ENCODE measurements at places on chromosomes 2 and 18.

DNA sequence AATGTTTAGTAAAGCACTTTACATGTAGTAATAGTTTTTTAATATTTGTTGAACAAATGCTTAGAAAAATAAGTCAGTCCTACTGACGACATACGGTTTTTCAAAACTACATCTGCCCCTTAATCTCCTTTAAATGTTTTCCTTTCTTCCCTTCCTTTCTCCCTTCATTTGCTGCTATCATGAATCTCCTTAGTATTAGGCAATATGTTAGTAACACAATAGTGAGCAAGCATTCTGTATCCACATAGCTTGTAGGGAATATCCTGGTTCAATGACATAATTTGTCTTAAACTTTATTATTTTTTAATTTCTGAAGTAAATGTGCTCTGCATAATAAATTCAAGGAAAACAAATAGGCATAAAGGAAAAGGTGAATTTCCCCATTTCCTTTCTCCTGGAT, 79.1 kb downstream of the ACSL3 start:
- DNase-seq = no peak

GRCh38 chr2:242047963-242048362, 178.4 kb downstream of the RTP5 start:
- DNase-seq = no peak

GRCh38 chr2:166643980-166644379, 149.9 kb upstream of the SCN7A start:
- no peak for DNase-seq

GRCh38 chr2:106068451-106068850, 125.7 kb downstream of the UXS1 start:
- DNase-seq = no peak

DNA sequence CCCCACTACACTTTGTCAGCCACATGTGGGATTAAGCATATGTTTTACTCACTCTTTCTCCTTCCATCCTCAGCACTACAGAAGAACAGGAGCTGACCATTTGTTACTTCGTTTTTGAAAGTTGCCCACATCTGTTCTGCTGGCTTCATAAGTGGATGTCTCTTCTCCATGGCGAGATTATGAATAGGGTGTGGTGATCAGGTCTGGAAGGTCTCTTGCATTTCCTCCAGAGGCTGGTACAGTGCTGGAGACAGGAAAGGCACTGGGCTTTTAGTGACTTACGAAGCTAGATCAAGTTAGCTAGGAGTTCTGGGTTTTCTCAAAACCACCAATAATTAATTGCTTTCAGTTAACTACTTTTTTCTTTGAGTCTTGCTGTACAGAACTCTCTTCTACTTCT, 136.5 kb downstream of the AQP4 start:
- no peak for DNase-seq

- DNase-seq = no peak
Observed at GRCh38 chr2:42147641-42148274, 21.4 kb upstream of the EML4 start.

GRCh38 chr18:35376742-35377695, at the start of gene ZNF396:
TSS of gene ZNF396 (minus strand) at chr18:35377337. CDS start at chr18:35374292, 3,045 bp downstream.
- peak; percentile 49 for DNase-seq

DNA sequence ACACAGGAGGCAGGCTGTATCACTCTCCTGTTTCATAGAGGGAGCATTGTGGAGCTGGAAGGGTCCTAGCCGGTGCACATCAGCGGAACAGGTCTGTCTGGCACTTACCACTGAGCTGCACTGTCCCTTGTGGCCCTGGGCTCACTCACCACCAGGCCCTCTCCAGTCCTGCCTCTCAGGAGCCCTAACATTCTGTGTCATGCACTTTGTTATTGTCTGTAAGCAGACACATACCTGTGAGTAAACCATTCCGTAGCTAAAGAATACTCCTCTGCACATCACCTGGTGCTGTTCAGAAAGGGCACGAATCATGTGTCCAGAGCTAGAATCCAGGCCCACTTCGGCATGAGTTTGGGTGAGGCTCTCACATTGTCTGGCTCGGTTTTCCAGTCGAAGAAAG, 93.6 kb downstream of the CRIM1 start:
- no peak for DNase-seq

DNA sequence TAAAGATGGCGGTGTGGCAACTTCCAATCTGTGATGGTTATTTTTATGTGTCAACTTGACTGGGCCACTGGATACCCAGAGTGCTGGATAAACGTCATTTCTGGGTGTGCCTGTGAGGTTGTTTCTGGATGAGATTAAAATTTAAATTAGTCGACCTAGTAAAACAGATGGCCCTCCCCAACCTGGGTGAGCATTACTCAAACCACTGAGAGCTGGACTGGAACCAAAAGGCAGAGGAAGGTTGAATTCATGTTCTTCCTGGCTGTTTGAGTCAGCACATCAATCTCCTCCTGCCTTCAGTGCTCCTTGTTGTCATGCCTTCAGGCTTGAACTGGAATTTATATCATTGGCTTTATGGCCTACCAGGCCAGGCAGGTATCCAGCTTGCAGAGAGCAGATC, 190.8 kb upstream of the RGPD4 start:
- DNase-seq = no peak

GRCh38 chr2:118668431-118669424, 178.7 kb downstream of the EN1 start:
- no peak for DNase-seq

- no peak for DNase-seq
Observed at GRCh38 chr2:189574793-189575475, 5.7 kb downstream of the SLC40A1 start.

- DNase-seq = peak; percentile 9
Observed at GRCh38 chr2:12856934-12857601, 140.3 kb downstream of the TRIB2 start.

DNA sequence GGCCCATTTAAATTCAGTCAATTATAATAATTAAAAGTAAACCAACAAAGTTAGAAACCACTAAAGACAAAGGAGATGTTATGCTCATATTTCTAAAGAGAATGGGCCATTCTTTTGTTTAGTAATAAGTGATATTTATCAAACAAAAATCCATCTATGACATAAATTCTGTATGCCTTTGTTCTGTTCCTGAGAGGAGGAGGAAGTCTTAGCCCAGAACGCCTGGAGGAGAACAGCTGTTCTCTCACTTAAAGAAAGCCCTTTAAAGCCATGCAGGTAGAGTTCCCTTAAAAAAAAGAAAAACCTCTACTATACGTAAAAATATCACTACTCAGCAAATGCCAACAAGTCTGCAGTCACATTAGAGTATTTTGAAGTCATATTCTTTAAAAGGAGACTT, 15.5 kb downstream of the LAMA1 start:
- no peak for DNase-seq

DNA sequence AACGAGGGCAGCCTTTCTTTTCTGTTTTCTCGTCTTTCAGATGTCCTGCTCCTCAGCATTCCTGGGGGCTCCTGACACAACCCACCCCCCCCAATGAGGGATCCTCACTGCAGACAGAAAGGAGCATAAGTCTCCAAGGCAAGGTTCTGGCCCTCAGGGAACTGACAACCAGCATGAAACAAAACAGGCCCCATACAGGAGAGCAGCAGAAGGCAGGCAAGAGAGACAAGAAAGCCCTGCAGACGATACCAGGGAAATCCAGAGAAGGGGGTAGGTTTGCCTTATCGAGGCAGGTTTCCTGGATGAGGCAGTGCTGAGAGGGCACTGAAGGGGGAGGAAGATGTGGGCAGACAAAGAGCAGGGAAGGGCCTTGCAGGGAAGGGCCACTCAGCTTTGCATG, 103.9 kb upstream of the EPAS1 start:
- DNase-seq = no peak

- no peak for DNase-seq
Observed at GRCh38 chr2:124081154-124081716, 56.1 kb downstream of the CNTNAP5 start.

DNA sequence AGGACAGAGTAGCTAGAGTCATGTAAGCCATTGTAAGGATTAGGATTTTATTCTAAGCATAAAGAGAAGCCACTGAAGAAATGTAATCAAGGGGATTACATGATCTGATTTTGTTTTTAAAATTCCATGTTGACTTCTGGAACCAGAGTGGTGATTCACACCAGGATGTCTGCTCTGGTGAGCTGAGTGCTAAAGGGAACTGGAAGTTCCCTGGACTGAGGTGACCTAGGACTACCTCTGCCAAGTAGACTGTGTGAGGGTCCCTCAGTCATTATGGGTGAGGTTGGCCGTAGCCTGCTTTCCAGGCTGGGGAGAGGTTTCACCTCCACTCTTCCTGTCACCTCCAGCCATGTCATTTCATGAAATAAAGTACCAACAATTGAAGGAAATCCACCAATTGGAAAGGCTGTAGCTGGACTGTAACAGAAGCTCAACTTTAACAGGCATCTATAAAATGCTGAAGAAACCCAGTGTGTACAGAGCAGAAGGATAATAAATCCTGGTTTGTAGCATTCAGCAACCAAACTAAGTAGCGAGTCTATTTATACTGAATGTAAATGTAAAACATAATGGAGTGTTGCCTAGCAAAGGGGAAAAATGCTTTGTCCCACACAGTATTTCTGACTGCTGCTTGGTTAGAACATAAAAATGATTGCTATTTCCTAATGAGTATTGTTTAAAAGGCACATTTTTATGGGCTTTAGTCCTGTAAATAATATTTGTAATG, 507.4 kb upstream of the PKDCC start:
- no peak for DNase-seq

DNA sequence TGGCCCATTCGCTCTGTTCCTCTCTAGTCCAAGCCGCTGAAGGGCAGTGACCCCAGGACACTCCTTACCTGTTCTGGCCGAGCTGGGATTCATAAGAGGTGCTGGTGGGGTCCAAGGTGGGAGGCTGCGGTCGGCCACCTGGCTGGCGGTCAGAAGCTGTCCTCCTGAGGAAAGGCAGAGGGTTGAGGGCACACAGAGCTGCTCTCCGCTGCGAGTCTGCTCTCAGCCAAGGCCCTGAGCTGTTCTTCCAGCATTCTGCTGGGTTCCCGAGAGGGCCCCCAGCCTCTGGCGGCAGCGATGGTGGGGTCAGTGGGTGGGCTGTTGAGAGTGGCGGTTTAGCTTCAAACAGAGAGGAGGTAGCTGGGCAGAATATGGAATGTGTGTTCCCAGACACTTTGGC, 3.8 kb downstream of the PCARE start:
- no peak for DNase-seq

DNA sequence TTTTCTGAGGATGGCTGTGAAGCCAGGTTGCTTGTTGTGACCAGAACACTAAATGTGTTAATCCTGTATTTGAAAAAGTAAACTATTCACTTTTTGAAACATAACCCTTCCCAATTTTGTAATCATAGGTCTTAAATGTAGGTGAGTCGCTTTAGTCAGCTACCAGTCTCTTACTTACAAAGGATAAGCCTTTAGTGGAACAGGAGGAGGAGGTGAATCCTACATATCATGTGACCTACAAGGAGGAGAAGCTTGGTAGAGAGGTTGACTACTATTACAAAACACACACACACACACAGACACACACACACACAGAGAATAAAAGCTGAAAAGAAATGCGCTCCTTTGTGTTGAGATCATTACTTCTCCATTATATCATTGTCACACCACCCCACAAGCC, 59.9 kb upstream of the SPAG16 start:
- DNase-seq = no peak

- no peak for DNase-seq
Observed at GRCh38 chr2:29114586-29114945, 649 bp upstream of the CLIP4 start.

GRCh38 chr18:57660961-57661360, 39.3 kb upstream of the NARS1 start:
- DNase-seq = no peak

GRCh38 chr2:145258903-145259579, 739.1 kb upstream of the ZEB2 start:
- DNase-seq = no peak

DNA sequence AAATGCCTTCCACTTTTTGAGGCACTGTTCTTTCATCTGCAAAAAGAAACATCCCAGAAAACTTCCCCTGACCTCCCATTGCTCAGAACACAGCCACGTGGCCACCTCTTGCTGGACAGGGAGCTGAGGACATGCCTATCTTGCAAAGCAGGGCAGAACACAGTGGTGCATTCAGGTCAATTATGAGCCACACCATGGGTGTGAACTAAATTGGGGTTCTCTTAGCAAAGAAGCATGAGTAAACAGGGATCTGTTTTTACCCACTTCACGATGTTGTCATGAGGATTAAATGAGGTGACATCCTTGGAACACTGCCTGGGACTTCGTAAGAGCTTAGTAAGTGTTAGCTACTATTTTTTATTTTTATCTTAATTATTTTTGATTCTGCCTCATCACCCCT, 25.1 kb downstream of the BMP10 start:
- no peak for DNase-seq

DNA sequence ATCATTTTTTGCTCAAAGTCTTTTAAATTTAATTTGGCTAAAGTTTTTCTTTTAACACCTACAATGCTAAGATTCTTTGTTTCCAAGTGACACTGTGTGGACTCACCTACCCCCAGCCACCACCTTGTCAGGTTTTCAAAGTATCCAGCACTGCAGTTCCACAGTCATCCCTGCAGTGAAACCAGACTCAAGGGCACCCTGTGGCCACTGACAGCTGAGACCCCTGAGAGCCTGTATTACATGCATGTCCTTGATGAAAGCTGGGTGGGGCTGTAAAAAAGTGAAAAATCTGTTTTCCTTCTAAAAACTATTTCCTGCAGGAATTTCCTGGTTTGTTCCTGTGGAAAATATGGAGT, 19.9 kb downstream of the TPRKB start:
- DNase-seq = no peak

DNA sequence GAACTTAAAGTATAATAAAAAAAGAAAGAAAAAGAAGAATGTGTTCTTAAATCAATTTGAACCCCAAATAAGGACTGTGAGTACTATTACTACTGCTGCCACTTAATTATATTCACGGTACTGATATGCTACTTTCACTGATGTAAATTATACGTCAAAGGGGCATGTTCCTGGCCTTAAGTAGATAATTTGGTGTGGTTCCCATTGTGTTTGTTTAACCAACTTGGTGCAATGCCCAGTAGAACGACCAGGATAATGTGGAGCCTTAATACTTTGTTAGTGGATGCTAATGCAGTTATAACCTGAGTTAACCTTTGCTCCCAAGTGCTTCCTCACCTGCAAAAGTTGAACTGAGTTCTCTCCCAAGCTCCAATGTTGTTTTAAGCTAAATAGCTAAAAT, 142.0 kb downstream of the NR4A2 start:
- no peak for DNase-seq

DNA sequence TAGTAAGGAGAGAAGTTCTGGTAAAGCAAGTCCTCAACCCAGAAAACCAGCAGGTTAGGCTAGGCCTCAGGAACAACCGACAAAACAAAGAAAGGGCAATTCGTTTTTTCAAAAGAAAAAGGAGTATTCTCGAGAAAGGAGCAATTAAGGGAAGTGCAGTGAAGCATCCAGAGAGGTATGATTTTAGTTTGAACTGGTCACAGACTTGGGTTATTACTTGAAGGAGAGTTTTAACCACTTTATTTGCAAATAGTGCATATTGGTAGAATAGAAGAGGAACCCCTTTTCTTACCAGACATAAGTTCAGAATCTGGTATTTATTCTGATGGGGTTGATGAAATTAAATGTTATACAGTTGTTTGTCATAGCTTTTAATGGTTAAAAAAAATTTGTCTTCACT, 110.0 kb upstream of the GCFC2 start:
- no peak for DNase-seq

GRCh38 chr2:171523088-171524017, 1.1 kb downstream of the CYBRD1 start:
- no peak for DNase-seq
